ENCODE measurements at places on chromosomes 3 and 15. TPM values are rescaled to one million over a fixed set of nuclear protein-coding genes. Genes with fewer than 3 reads are reported as not detected.

The REC114 gene
- not detected for total RNA-seq

GRCh38 chr3:119147494-119147893 is 1.5 kb downstream of the TEX55 start:
- no peak for DNase-seq

GRCh38 chr3:9730657-9731205 is 804 bp upstream of the BRPF1 start:
- DNase-seq, result no peak

GRCh38 chr15:60607817-60608216 is 128.9 kb upstream of the ICE2 start:
- no peak for DNase-seq

The TMCO5A gene
- not detected for total RNA-seq

- no peak for DNase-seq
Measured at GRCh38 chr3:57086201-57086600, 25.7 kb downstream of the SPATA12 start.

The GOLGA8T gene
- 0.26 TPM for total RNA-seq

- DNase-seq, result peak; percentile 92
Measured at GRCh38 chr15:71079208-71080044, 35.8 kb upstream of the THSD4 start.

- peak; percentile 29 for DNase-seq
Measured at GRCh38 chr15:75452865-75453702, 1.6 kb upstream of the SIN3A start.

DNA sequence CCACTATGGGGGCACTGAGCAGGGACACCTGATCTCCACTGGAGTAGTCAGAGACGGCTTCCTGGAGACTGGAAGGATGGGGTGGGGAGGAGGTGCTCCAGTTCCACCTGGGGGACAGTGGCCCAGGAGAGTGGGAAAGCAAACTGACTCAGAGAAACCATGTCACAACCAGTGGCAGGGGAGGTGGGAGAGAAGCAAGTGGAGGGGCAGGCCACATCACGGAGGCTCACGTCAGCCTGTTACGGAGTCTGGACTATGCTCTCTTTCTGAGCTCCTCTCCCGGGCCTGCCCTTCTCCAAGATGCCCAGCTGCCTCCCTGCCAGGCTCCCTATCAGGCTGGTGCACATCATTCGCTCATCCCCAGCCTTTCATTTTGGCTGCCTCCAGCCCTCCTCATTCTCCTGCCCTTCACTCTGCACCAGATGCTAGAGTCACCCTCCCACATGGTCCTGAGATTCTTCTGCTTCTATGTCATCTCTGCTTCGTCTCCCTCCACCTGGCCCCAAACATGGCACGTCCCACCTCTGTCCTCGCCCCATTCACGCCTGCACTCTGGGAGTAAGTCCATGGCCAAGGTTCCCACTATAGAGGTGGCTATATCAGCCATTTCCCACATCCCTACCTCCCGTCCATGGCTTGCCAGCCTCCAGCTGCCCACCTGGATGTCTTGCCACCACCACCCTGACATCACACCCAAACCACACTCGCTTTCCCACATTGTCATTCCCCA is 100.3 kb downstream of the ADCY5 start:
- DNase-seq, result no peak

The HEG1 gene
- 137 TPM for total RNA-seq

GRCh38 chr3:42719002-42719401 is 16.4 kb upstream of the HHATL start:
- DNase-seq, result no peak

The SLC24A5 gene
- total RNA-seq, result not detected

The ANKRD34C gene
- total RNA-seq, result not detected

DNA sequence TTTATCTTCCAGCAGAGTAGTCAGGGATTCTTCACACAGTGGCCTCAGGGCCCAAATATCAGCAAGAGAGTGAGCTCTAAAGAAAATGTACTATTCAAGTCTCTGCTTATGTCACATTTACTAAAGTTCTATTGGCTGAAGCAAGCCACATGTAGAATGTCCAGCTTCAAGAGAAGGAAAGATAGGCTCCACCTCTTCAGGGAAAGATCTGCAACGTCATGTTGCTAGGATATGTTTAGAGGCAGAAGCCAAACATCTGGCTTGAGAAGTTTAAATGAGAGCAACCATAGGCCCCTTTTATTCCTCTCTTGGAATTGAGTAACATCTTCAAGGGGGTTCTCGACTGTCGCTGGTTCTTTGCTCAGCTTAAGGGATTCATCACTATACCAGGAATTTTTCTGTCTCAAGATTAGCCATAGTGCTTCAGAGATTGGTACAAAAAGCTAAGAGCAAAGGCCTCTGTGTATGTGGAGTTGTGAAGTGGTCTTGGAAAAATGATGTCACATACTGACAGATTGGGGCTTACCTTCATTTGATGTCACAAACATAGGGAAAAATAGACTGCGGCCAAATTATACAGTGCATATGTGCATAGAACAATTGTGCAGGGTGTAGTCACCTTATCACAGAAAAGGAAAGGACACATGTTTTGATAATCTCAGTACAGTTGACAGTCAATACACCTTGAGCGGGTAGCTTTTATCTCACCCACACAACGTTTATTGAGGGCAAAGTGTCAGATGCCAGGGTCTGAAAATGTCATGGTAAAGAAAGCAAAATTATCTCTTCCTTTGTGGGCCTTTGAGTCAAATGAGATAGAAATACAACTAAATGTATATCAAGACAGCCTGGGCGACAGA is 11.3 kb upstream of the THRB start:
- DNase-seq, result peak; percentile 70

The PRR20G gene
- total RNA-seq, result not detected

- peak; percentile 72 for DNase-seq
Measured at GRCh38 chr15:43794269-43795037, 2.3 kb downstream of the SERF2 start.

DNA sequence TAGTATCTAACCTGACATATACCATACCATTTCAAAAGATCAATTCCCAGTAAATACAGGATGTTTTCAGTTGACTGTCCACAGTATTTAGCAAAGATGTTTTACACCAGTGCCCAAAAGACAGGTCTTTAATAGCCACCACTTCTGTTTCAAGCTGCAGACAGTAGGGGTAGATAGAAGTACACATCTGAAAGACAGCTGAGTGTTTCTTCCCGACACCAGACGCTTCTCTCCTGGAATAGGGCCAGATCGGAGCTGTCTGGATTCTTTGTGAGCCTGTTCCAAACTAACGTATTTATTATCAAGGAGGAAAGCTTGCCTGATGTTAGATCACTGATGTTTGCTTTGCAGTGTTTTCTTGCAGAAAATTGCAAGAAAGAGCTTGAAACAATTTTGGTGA is 136.1 kb upstream of the RBMS3 start:
- DNase-seq, result peak; percentile 72

DNA sequence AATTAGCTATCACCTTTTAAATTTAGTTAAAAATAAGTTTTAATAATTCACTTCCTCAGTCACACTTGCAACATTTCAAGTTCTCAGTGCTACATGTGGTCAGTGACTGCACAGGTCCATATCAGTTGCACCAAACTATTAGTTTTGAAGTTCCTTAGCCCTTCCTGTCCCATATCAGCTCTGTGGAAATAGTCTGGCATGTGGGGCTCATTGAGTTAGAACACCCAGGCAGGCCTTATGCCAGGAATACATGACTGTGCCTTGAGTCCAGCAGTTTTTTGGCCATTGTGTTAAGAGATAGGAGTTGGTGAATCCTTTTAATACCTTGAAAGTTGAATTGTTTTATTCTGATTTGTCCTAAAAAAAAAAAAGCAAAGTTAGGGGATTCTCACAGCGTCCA is 153.7 kb upstream of the BFSP2 start:
- peak; percentile 22 for DNase-seq

- DNase-seq, result no peak
Measured at GRCh38 chr3:10277115-10277625, 15.6 kb downstream of the GHRL start.

GRCh38 chr3:29072611-29073010 is 208.3 kb upstream of the RBMS3 start:
- DNase-seq, result peak; percentile 39

DNA sequence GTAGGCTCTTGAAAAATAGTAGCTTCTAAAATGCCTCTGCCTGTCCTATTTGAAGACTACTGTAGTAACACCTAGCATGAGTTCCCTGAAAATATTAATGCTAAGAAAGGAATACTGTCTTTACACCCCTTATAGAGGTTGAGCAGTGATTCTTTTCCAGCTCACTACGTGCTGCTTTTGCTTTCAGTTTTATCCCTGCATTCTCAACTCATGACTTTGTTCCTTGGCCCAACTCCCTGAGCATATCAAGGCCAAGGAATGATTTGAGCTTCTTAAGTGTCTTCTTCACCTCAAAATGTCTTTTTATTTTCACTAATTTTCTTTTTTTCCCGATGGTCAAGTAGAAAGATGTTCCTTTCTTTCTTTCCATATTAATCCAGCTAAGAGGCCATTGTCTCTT is 16.5 kb upstream of the P2RY13 start:
- peak; percentile 80 for DNase-seq

- peak; percentile 36 for DNase-seq
Measured at GRCh38 chr3:47780741-47781684, 680 bp downstream of the SMARCC1 start.

The LMAN1L gene
- total RNA-seq, result not detected

The SLC28A2 gene
- total RNA-seq, result not detected

The ZNF80 gene
- not detected for total RNA-seq

The ZBED2 gene
- total RNA-seq, result not detected

DNA sequence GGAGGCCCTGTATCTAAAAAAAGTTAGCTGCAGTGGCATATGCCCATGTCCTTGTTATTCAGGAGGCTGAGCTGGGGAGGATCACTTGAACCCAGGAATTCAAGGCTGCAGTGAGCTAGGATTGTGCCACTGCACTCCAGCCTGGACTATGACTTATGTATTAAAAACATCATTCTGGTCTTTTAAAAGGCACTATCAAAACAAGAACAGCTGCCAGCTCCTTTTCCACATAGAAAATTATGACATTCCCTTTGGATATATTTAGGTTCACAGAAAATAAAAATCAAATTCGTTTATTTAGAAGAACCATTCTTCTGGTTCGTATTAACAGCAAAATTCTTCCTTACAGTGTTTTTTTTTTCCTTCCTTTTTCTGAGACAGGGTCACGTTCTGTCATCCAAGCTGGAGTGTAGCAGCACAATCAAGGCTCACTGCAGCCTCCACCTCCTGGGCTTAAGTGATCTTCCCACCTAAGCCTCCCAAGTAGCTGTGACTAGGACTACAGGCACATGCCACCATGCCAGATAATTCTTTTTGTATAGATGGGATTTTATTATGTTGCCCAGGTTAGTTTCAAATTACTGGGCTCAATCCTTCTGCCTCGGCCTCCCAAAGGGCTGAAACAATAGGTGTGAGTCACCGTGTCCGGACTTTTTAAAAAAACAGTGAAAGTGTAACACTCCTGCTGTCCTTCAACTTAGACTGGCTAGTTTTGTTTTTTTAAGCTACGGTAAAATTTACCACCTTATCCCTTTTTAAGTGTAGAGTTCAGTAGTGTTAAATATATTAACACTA is 13.9 kb downstream of the ICE2 start:
- no peak for DNase-seq

DNA sequence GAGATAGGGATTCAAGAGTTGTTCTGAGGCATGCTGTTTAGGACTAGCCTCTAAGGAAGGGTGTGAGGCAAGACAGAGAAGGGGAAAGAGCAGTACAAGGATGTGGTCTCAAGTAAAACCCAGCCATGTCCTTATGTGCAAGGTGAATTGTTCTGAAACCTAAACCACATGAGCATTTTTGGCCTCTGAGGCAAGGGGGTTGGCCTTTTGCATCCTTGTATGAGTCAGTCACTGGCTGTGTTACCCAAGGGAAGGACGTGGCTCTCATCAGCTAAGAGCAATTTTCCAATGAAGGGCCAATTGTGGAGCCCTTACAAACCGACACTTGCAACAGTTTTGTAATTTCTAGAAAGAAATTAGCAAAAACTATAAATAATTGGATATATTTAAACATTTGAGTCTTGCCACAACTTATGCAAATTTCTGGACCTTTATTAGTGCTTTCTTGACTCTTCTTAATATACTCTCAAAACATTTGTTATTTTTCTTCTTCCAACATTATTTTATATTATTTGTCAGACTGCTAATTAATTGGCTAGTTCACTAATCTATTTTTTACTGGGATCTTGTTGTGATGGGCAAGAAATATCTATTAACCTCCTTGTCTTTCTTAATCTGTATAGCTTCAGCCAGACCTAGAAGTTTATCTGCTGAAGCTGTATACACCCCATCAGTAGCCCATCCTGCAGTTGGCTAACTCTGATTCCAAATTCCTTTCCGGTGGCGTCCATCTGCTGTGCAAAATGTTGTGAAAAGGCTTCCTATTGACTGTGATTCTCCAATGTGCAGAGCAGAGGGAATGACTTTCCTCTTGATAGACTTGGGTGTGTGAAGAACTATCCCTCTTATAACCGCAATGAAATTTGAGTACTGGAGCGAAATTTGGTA is 97.7 kb upstream of the P2RY1 start:
- DNase-seq, result peak; percentile 85

DNA sequence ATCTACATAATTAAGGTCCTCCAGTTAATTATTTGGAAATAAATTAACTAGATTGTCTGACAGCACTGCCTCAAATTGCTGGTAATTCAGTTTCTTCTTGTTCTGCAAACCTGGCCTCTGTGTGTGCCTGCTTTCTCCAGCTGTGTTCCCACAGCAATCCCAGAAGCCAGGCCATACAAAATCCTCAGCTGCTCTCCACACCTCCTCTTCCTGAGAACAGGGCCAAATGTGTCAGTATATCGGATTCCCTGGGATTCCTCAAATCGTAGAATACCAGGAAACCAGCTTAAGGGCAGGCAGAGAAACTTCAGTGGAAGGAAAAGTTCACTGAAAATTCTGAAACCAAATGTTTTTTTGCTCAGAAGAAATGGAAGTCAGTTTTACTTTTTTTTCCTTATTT is 261.4 kb downstream of the ZMAT3 start:
- DNase-seq, result no peak

The TRIM69 gene
- total RNA-seq, result 40.1 TPM

DNA sequence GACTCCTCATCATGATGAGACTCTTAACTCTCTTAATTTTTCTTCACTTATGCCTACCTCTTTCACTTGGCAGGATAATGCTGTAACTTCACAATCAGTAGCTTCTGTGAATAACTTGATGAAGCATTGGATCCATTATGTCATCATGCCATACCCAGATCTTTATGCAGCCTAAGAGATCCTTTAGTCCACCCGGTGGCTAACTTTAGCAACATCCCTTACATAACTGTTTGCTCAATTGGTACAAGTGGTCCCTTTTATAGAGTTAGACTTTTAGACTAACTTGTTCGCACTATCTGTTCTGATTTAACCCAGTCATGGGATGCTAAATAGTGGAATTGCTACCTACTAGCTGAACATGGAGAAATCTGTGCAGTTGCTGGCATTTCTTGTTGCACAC is 184.5 kb downstream of the USP13 start:
- no peak for DNase-seq

GRCh38 chr15:42494998-42495360 is 455 bp upstream of the SNAP23 start:
- DNase-seq, result peak; percentile 63
